ENCODE measurements at places on chromosomes 3 and 15.

- DNase-seq, result no peak
Measured at GRCh38 chr15:62104401-62104800, 37.6 kb downstream of the C2CD4A start.

DNA sequence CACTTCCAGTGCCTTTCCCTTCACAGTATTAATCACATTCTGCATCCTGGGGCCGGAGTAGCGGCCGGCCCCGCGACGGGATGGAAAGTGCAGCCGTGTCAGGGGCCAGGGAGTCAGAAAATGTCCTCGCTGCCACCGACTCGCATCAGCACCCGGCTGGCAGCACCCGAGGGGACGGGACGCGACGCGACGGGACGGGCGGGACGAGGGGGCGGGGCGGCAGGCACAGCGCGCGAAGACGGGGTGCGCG is 353 bp downstream of the ATG3 start:
- DNase-seq, result no peak

GRCh38 chr3:120119846-120120510 is 25.7 kb upstream of the GSK3B start:
- no peak for DNase-seq

- no peak for DNase-seq
Measured at GRCh38 chr3:26018889-26019288, 229.0 kb downstream of the OXSM start.

- DNase-seq, result no peak
Measured at GRCh38 chr3:69671082-69671952, 67.9 kb upstream of the MITF start.

GRCh38 chr3:146796078-146796477 is 190.9 kb upstream of the PLSCR5 start:
- no peak for DNase-seq

DNA sequence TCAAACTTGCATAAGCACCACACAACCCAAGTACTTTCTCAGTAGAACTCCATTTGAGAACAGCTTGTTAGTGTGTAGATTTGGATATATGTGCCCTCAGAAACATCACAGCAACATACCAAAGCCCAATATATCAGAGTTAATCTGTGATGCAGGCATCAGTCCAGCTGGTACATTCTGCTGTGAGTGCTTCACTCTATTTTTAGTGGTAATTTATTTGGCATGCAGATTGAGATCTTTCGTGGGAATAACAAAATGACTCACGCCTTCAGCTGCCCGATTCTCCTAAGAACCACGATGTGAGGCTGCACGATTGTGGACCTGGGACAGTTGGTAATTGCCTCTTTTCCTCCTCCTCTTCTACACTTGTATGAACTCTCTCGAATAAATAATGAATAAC is 730.7 kb downstream of the SQOR start:
- no peak for DNase-seq

DNA sequence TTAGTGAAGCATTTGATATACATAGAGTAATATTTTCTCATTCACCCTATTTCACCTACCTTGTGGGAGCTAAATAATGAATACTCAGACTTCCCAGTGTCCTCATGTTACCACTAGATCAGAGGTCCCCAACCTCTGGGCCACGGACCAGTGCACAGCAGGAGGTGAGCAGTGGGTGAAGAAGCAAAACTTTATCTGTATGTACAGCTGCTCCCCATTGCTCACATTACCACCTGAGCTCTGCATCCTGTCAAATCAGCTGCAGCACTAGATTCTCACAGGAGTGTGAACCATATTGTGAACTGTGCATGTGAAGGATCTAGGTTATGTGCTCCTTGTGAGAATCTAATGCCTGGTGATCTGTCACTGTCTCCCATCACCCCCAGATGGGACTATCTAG is 79.4 kb downstream of the RETNLB start:
- DNase-seq, result no peak

DNA sequence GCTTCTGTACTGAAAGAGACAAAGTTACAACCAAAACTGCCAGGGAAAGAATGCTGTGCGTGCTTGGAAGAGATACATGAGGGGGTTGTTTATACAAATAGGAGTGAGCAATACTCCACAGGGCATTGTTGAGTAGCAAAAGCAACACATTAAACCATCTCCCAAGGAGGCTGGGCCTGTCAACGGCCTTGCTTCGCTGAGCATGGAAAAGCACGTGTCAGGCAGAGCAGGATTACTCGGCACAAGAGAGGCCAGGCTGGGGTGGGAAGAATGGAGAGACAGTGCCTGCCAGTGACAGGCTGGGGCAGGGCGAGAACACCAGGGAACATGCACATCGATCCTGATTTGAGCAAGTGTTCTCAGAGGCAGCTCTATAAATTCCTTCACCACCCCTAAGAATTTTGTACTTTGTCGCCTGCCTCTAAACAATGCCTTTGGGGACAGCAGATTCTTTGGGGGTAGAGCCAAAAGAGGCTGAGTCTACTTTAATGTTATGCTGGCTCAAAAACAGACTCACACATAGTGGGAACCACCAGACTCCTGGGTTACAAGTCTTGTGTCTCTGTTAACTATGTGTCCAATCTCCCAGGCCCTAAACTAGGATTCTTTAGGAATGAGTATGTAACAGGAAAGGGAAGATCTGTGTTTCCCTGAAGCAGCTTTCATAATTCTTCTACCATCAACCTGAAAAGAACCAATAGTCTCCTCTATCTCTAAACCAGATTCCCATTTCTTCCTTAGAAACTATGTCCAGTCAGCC is 67.2 kb downstream of the LIPC start:
- DNase-seq, result no peak

GRCh38 chr3:171169866-171170265 is 143.3 kb upstream of the SLC2A2 start:
- DNase-seq, result no peak

DNA sequence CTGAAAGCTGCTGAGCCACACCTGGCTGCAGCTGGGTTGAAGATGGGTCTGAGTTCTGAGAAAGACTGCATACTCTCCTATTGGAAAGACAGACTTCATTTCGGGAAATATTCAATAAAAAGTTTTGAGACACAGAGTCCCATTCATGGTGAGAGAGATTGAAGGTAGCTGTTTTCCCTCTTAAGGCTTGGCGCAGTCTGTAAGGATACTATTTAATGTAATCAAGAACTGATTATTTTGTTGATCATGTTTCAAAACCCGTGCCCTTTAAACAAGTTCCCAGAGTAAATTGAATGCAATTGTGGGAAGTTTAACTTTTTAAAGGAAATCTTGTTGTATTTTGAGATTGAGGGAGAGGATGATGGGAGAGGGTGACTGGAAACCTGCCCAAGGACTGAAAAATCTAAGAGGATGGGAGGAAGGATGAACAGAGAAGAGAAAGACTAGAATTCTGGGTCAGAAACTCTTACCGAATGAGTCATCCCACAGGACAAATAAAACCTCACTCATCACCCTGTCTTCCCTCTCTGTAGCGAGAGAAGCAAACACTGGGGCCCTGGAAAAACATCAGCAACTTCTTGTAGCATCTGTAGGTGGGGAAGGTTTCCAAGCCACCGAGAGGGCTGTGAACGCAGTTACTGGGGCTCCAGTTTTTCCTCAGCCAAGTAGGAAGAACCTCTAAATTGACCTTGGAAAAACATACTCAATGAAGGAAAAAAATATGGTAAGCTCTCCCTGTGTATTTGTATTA is 193.2 kb upstream of the TPRG1 start:
- no peak for DNase-seq

DNA sequence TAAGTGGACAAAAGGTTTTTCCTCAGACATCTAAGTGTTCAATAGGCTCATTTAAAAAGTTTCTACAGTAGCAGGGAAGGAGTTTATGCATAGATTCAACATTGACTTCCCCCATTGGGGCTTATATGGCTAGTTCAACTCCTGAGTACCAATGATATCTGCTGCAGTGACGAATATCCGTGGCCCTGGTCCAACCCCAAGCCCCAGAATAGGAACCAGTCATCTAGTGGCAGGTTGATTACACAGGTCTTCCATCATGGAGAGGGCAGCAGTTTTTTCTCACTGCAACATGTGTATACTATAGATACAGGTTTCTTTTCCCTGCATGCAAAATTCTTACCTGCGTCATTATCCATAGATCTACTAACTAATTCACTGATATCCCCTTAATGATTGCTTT is 45.8 kb upstream of the KPNA4 start:
- no peak for DNase-seq

- no peak for DNase-seq
Measured at GRCh38 chr3:185824051-185825005, 514 bp downstream of the IGF2BP2 start.

- DNase-seq, result no peak
Measured at GRCh38 chr3:127193775-127194174, 844 bp downstream of the PRR23E start.

DNA sequence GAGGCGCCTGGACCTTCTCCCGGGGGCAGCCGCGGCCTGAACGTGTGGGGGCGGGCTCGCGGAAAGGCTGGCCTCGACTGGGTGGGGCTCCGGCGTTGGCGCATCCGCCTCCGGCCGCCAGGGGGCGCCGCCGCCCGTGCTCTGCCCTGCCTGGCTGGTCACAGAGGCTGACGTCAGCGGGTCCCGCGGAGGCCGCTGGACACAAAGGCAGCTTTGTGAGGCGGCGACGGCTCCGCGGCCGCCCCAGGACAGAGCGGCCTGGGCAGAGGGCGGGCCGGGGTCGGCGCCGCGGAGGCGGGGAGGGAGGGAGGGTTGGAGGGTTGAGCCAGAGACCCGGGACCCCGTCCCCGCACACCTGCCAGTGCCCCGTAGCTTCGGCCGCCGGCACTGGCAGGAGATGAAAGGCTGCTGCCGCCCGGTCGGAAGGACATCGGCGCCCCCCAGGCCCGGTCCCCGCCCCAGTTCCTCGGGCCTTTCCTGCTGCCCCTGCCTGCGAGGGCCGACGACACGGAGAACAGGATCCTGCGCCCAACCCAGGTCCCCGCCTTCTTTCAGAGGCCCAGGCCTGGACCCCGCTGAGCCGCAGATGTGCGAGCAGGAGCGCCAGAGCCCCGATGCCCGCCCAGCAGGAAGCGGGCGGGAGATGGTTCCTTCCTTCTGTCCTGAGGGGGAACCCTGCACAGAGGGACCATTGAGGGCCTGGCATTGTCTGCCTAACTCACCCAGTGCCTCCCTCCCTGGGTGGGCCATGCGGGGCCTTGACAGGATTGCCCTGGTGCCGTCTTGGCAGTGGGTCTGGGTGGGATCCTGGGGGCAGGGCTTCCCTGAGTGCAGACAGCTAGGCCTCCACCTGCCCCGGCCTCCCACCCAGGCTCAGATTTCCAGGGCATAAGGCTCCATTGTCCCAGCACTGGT is 8.7 kb upstream of the SEMA3B start:
- DNase-seq, result peak; percentile 65

DNA sequence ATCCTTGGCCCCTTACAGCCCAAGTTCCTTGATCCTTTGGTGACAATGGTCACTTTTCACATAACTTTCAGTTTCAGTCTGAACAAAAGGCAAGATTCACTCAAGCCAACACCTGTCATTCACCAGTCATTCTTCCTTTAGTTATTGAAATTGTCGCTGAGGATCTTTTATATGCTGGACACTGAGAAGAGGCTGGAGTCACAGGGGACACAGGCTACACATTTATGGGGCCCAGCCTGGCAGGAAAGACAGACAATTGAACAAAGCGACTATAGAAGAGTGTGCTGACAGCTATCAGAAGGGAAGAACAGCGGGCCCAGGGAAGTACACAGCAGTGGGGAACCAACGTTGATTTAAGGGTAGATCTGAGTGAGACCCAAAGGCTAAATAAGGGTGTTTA is 69.8 kb upstream of the PROK2 start:
- no peak for DNase-seq

- no peak for DNase-seq
Measured at GRCh38 chr15:61327019-61327631, 98.0 kb upstream of the RORA start.

DNA sequence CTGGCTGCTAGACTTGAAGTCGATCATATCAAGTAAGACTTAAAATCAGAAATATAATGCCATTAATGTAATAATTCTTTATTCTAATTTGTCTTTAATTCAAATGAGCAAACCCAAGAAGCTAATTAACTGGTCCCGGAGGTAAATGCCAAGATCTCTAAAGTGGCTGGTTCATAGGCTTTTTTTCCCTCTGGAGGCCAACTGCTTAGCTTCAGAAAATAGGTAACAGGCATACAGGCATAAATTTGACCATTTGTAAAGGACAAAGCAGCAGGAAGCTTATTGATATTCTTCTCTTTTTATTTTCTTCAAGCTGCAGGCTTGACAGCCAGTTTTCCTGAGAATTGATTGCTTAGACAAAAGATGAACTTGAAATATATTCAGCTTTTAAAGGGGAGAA is 158.6 kb upstream of the RAP2B start:
- no peak for DNase-seq

DNA sequence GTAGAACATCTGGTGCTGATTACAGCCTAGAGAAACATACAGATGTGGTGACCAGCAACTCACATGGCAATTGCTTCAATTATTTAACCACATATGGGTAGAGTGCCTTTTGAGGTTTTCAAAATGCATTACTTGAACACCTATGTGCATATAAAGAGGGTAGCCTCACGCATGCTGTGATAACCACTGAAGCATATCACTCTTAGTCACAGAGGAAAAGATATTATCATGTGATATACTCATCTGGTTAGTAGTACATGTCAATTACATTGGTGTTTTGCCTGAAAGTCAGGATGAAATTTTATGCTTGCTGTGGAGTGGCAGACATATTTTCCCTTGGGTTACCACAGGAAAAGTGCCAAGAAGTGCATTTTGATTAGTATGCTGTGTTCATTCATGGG is 459.3 kb upstream of the AGTR1 start:
- DNase-seq, result no peak

DNA sequence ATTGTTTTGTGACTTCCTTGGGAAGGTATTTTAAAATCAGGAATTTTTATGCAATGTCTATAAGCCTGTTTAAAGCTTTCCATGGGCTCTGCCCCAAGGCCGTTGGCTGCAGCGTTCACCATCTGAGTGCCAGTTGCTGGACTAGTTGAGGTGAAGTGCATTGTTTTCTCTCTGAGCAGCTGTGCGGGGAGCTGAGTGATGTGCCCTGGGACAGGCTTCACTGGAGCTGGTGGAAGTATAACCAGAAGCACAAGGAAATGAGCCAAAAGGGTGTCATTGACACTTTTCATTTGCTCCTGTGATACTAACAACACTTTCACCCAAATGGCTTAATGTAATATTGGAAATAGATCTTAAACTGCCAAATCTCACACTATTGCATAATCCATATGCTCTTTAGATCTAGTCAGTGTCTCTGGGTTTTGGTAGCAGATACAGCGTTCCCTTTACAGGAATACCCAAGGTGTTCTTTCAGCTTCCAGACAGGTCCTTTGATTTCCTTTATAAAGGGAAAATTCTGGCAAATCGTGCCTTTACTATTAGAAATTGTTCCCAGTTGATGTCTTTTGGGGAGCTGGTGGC is 29.2 kb downstream of the APH1B start:
- DNase-seq, result no peak

DNA sequence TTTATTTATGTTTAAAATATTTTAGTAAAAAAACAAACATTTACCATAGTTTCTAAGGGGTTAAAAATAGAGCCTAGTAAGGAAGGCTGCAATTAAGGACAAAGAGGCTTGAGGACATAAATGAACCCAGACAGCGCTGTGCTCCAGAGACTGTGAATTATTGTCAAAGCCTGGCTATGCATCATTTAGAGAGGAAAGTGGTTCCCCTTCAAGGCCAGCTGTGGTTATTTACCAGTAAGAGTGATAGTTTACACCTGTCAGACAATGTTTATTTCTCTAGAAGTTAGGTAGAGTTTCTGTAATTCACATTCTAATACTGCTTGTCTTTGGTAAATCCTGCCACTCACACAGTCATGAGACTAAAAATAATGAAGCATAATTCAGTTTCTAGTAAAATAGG is 32.4 kb upstream of the PIK3R4 start:
- no peak for DNase-seq
